Activated naive CD4-positive, alpha-beta T cell treated with Interleukin-2 at 50 U/mL for 16 hours (primary cell): ENCODE measurements at places on chromosomes 1 and 21.

DNA sequence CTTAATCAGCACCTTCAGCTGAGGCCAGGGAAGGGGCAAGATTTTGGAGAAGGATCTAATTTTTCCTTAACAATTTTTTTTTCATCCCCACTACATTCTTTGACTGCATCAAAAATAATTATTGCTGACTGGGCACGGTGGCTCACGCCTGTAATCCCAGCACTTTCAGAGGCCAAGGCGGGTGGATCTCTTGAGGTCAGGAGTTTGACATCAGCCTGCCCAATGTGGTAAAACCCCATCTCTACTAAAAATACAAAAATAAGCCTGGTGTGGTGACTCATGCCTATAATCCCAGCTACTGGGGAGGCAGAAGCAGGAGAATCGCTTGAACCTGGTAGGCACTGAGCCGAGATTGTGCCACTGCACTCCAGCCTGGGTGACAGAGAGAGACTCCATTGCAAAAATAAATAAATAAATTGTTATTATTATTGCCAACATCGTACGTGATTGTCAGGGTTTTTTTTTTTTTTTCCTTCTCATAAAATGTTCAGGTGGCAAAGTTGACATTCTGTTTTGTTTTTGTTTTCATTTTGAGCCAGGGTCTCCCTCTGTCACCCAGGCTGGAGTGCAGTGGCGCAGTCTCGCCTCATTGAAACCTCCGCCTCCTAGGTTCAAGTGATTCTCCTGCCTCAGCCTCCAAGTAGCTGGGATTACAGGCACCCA is 37.3 kb upstream of the MORC3 start:
- no peak for DNase-seq

GRCh38 chr1:47592296-47593012 is 154.6 kb downstream of the FOXD2 start:
- no peak for DNase-seq

- DNase-seq = no peak
These were observed 233.0 kb upstream of the CACYBP start for GRCh38 chr1:174766727-174767126.

GRCh38 chr1:220767312-220768125 is 19.2 kb upstream of the MTARC1 start:
- DNase-seq = no peak

DNA sequence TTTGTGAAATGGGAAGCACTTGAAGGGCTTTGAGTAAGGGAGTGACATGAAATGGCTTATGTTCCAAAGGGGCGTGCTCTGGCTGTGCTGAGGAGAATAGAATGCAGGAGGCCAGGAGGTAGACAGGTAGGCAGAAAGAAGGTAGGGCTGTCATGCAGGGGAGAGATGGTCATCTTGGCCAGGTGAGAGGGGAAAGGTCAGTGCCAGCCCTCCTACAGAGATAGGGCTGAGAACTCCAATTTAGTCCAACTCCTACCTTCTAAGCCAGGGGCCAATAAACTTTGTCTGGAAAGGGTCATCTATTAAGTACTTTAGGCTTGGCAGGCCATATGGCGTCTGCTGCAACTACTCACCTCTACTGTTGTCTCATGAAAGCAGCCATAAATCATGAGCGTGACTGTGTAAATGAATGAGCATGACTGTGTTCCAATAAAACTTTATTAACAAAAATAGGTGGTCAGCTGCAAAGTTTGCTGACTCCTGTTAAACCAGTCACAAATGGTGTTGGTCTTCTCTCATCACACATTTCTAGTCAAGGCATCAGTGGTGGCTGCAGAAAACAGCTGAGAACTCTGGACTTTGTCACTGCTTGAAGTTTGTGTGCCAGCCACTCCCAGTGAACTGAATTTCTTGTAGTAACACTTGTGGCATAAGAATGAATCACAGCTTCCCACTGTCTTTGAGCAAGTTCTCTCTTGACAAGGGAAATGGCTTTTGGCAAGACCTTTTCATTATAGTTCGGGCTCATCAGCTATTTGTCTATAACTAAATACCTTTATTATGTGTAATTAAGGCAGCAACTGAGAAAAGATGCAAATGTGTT is 32.0 kb upstream of the CD2 start:
- DNase-seq = no peak
